Muscle of arm (tissue), 14 donors: ENCODE measurements at places on chromosomes 7 and 10.

GRCh38 chr10:244227-244626, 109.0 kb downstream of the ZMYND11 start:
- DNase-seq = no peak

GRCh38 chr7:105782391-105783042, 93.9 kb downstream of the ATXN7L1 start:
- no peak for DNase-seq

- DNase-seq = no peak
Measured at GRCh38 chr10:80515941-80516340, 21.8 kb upstream of the SH2D4B start.

DNA sequence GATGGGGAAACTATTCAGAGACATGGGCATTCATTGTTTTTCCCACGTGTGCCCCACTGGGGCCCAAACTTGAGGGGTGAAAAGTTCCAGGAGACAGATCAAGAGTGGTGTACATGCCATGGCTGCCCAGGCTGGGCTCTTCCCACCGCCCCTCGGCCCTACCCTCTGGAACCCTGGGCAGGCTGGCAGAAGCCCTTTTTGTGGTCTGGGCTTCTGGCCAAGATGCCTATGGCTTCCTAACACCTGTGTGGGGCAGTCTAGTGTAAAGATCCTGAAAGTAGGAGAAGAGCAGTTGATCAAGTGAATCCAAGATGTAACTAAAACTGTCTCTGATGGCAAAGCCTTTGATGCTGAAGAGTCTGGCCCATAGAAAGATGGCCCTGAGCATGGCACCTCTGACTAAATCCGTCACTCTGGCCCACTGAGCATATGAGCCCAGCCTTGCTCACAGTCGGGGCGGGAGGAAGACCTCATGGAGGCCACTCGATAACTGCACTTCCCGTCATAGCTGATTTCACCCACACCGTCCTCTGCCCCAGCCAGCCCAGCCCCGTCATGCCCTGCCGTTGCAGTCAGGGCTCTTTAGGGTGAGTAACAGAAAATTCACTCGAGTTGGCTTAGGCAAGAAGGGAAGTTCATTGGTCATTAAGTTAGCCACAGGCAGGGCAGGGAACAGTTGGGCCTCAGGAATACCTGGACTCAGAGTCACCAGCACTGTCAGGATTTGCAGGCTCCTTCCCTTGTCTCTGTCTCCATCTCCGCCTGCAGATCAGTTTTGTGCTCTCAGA, 37.9 kb upstream of the MTPAP start:
- DNase-seq = no peak

DNA sequence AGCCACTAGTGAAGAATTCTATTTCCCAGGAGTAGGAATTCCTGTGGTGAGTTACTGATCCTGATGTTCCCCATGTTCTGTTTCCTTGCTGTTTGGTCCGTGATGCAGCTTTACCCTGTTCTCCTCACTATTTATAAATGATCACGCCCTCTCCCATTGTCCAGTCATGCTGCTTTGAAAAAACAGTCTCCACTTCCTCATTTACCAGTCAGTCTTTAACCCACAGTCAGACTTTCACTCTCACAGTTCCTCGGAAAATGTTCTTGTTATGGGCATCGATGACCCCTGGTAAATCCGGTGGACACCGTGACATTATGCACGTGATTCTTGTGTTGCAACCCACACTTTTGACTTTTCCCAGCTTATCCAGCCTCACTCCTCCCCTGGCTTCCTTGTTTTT, 14.4 kb downstream of the SCIN start:
- peak; percentile 15 for DNase-seq

GRCh38 chr7:134632937-134633540, 13.6 kb upstream of the BPGM start:
- no peak for DNase-seq

- DNase-seq = no peak
Measured at GRCh38 chr7:46532571-46532970, 611.5 kb upstream of the IGFBP3 start.

- no peak for DNase-seq
Measured at GRCh38 chr7:32293833-32294232, 196.3 kb downstream of the LSM5 start.

DNA sequence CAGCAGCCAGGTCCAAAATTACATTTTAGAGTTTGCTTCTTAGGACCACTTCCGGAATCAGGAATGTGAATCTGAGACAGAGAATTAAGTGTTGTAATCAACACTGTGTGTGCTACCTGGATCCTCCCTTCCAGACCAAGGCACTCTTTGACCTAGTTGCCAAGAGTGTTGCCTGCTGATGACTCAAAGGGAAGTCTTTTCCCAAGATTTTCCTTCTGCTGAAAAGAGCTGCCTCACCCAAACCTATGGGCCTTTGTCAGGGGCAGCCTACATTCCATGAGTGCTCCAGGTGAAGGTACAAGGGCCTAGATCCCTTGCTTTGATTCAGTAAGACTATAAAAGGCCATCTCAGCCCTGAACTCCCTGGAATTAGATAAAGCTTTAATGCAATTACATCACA, 712.5 kb upstream of the ANKRD30A start:
- no peak for DNase-seq

- no peak for DNase-seq
Measured at GRCh38 chr10:124665558-124665957, 78.6 kb downstream of the FAM53B start.
